ENCODE measurements at places on chromosomes 6 and 20.

DNA sequence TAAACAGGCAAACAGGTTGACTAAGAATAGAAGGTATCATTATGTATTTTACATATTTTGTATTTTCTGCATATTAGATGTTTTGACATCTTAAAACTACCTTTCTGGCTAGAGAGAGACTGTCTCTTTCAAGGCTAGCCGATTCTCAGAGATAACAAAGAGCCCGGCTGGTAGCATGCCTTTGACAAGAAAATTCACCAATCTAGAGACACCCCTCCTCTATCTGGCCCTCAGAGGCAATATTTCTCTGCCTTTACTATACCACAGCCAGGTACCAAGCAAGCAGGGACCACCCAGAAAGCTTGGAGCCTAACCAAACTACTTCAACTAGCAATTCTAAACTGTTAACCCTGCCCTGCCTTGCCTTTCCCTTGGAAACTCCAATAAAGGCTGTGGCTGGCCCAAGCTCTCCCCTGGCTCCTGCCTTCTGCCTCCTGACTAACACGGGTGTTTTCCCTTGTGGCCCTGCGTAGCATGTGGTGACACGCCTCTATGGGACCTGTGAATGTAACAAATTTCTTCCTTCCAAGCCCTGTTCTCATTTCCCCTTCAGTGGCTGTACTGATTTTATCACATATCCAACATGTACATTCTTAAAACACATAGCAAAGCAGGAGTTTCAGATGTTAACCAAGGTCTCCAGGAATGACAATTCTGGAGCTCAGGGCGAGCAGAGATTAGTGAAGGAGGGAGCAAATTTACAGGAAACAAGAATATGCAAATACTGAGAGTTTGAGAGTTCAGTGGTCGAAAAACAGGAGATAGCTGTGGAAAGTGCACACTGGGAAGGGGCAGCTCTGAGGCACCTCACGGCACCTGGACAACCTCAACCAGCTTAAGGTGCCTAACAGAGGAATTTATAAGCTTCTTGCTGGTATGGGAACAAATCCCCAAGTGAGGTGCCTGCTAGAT lies 120.8 kb downstream of the BACH2 start:
- DNase-seq, result no peak

DNA sequence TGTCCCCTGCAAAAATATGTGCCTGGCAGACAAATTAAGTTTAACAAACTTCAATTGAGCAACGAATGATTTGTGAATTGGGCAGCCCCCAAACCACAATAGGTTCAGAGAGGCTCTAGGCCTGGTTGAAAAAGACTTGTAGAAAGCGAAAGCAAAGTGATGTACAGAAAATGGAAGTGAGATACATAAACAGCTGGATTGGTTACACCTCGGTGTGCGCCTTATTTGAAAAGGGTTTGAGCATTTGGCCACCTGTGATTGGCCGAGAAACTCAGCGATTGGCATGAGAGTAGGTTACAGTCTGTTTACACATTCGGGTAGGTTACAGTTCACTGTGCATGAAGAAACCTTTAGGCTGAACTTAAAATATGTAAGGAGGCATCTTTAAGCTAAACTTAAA lies 136.9 kb downstream of the CD83 start:
- no peak for DNase-seq

DNA sequence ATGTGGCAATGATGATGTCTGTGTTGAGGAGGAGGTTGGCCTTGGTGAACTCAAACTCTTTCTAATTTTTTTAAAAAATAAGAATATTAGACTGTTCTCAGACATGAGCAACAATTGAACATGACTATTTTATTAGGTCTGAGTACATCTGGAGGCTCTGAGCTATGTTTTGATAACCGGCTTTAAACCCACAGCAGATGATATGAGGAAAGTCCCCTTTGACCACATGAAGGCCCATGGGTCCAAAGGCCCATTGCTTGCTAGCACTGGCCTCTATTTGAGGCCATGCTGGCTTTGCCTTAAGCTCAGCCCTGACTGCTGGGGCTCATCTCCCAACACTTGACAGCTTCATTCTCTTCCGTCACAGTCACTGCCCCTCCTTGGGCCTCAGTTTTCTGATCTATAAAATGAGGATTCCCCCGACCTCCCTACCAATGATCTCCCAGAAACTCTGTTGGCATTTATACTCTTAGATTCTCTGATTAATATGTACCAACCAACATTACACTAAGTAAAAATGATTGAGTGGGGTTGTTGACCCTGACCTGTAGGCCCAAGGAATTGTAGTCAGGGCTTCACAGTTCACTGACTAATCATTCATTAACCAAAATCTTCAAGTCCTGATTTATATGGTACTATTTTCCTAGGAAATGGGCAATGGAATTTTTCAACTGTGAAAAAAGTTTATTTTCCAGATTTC lies 23.9 kb upstream of the TINAG start:
- no peak for DNase-seq

DNA sequence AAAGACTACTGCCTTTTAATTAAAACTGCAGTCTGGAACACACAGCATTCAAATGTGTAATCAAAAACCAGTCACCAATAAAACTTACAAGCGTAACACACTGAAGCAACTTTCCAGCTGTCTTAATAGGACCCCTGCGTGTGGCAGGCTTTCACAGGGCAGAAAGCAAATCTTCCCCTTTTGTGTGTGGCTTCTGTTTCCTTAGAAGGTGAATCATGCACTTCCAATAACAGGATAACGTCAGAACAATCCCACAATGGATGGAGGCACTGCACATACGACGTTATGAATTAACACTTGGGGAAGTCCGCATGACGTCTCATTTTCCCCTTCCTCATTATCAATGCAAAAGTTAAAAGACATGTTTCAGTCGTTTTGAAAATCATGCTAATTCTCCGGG lies 44.8 kb downstream of the INSM1 start:
- peak; percentile 62 for DNase-seq

- DNase-seq, result no peak
Observed at GRCh38 chr20:46001498-46001897, 7.2 kb upstream of the MMP9 start.

GRCh38 chr6:1678201-1678600 lies 68.5 kb downstream of the FOXC1 start:
- DNase-seq, result peak; percentile 33

DNA sequence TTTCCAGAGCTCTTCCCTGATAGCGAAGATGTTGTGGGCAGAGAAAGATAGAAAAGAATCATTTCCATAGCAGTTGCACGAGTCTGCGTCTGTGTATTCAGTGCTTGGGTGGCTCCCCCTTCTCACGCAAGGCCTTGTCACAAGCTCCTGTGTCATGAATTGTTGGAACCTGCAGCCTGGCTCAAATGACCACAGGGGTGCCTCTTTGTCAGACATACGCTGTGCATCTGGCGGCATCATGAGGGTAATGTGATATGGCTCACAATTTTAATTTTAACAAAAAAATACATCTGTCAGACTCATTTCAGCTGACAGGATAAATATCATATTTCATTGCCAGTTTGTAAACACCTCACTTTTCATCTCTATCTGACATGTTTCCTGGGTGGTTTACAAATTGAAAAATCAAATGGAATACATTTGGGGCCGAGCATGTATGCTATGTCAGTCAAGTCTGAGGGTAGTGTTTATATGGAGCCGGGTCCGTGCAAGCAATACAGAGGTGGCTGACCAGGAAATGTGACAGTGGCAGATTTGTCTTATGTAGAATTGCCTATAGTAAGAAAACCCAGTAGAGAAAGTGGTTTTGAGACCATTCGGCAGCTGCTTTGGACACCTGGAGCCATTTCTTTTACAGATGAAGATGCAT lies 90.9 kb downstream of the CAP2 start:
- peak; percentile 88 for DNase-seq

- DNase-seq, result peak; percentile 92
Observed at GRCh38 chr6:116265041-116265829, 11.4 kb upstream of the TSPYL4 start.

DNA sequence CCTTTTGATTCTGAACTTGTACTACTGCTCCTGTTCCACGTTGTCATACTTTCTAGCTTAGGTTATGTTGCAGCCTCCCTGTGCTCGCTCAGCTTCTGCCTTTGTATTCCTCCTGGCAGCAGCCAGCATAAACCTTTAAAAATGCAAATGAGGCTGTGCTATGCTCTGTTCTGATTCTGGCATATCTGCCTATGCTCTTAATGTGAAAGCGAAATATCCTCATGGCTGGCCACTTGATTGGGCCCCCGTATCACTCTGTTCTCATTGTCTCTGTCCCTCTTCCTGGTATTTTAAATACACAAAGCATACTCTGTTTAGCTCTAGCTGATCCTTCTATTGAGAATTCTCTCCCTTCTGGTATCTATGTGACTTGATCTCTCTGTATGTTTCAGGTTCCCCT lies 139.0 kb downstream of the JARID2 start:
- DNase-seq, result no peak

DNA sequence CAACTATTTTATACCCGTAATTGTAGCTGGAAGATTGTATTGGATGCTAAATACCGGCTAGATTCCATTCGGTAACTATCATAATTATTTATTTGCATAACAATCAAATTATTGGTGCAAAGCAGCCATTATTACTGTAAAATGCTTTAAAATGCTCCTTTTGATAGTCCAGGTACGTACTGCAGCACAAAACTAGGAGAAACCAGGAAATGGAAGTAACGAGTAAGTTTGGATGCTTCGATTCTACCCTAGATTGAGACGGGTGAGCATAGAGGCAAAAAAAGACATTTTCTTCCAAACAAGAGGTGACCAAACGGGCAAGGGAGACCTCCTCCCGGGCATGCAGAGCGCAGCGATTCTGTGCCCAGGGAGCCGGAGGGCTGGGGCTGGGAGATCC lies 469 bp upstream of the XRN2 start:
- DNase-seq, result no peak

DNA sequence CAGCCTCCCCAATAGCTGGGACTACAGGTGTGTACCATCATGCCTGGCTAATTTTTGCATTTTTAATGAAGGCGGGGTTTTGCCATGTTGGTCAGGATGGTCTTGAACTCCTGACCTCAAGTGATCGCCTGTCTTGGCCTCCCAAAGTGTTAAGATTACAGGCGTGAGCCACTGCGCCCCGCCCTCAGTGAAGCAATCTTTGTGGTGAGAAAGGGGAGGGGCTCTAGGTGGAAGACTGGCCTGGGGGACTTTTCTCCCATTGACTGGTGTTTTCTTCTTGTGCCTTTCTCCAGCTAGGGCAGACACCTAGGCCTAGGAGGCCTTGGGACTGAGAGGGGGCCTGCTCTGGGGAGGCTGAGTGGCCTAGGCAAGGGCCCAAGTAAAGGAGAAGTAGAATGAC lies 84.1 kb downstream of the DNAAF9 start:
- no peak for DNase-seq

GRCh38 chr6:79609225-79609595 lies 21.9 kb upstream of the SH3BGRL2 start:
- DNase-seq, result no peak

- DNase-seq, result no peak
Observed at GRCh38 chr6:100136590-100136989, 142.6 kb upstream of the MCHR2 start.

GRCh38 chr6:33589731-33590530 lies 9.9 kb upstream of the BAK1 start:
- peak; percentile 3 for DNase-seq

Data from NCI-H345 (cell line).